ENCODE measurements at places on chromosomes 5 and 9.

DNA sequence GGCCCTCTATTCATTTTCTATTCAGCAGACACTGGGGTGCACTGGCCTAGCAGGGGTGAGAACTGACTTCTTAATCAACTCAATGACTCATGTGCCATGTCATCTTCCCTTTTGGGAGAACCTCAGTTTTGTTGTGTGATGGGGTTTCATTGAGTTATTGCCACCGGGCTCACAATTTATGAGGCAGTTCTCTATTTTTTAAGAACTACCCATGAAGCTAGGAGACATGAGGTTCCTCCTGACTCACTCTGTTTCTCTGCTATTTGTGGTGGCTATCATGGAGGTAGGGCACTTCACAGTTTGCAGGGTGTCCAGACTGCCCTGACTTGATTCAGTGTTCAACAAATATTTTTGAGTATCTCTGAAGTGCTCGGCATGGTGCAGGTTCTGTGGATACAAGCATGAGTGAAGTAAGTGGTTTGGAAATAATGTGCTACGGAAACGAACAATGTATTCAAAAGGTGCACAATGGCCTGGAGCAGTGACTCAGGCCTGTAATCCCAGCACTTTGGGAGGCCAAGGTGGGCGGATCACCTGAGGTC is 39.3 kb downstream of the SPARC start:
- DNase-seq, result no peak

DNA sequence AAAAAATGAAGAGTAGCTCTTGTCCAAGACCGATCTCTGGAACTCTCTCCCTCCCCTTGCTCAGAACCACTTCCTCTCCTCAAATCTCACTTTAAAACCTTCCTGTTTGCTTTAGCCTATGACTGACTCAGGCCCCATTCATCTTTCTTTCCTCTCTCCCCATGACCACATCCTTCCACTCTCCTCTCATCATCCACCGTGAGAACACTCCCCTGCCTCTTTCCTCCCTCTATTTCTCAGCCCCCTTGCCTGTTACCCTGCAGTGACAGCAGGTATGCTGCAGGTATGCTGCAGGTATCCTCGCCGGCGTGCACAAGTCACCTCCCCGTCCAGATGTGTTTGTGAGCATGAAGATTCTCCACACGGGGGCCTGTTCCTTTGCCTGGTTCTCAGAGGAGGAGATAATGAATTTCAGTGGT is 505.3 kb downstream of the CCDC171 start:
- DNase-seq, result no peak

- no peak for DNase-seq
These were observed 29.5 kb upstream of the OSMR start for GRCh38 chr5:38816083-38817030.

- DNase-seq, result no peak
These were observed 1326.8 kb downstream of the PTPRD start for GRCh38 chr9:9286001-9286400.

DNA sequence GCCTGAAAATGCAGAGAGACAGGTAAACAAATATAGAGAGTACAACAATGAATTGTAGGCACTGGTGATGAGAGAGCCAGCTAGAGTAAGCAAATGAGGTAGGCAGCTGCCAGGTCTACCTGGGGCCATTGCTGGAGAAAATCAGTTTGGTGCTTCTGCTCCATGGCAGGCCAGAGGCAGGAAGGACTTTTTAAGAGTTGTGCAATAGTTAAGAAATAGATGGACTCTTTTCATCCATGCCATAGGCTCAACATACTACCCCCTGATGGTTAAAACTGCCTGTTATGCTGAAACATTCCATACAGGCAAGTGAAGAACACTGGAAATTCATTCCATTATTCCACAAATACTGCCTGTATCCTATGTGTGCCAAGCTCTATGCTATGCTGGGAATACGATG is 86.5 kb upstream of the CCDC112 start:
- DNase-seq, result no peak

DNA sequence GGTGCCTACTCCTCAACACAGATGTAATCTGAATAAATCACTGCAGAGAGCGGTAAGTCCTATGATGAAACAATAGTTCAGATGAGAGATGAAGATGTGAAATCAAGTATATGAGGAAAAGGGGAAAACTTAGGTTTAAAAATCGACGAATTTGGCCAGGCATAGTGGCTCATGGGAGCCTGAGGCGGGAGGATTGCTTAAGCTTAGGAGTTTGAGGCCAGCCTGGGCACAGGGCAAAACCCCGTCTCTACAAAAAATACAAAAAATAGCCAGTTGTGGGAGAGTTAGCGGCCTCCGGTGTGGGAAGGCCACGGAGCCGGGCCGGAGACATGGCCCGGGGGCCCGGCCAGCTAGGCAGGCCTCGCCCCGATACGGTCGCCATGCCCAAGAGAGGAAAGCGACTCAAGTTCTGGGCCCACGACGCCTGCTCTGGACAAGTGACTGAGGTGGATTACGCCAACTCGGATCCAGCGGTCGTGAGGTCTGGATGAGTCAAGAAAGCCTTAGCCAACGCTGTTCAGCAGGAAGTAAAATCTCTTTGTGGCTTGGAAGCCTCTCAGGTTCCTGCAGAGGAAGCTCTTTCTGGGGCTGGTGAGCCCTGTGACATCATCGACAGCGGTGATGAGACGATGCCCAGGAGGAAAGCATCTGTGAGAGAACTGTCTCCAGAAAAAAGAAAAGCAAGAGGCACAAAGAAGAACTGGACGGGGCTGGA is 62.8 kb upstream of the SUB1 start:
- DNase-seq, result no peak

GRCh38 chr5:136907371-136907770 is 542.0 kb upstream of the TRPC7 start:
- DNase-seq, result no peak

DNA sequence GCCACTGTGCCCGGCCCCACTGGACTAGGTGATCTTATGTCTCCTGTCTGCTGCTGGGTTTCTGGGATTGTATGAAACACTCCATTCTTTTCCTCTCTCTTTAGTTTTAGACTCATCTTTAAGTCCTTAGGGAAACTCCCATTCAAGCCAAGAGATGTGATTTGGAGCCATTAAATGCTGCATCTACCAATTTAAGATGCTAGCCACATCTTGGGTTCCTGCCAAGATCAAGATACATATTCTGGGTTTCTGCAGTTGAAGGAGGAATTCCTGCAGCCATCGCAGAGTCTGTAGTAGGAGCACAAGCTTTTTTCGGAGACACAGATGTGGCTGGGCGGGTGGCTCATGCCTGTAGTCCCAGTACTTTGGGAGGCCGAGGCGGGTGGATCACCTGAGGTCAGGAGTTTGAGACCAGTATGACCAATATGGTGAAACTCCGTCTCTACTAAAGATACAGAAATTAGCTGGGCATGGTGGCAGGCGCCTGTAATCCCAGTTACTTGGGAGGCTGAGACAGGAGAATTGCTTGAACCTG is 23.2 kb downstream of the STXBP1 start:
- no peak for DNase-seq

- no peak for DNase-seq
These were observed 25.6 kb downstream of the POLR1E start for GRCh38 chr9:37511016-37512010.

DNA sequence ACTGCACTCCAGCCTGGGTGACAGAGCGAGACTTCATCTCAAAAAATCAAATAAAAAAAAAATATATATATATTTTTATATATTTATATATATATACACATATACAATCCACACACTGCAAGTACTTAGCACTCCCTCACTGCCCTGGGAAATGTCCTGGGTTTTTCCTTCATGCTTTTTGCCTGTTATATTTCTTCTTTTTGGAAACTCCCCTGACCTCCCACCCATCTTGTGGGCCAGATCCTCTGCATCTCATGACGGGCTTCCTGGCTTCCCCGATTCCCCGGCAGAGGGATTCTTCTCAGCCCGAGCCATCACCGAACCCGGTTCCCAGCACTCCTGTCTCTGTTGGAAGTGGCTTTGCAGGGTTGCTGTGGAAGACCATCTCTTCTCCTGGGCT is 39.5 kb upstream of the NCS1 start:
- DNase-seq, result no peak

- DNase-seq, result no peak
These were observed 297.8 kb downstream of the FBXL17 start for GRCh38 chr5:108084105-108084504.

DNA sequence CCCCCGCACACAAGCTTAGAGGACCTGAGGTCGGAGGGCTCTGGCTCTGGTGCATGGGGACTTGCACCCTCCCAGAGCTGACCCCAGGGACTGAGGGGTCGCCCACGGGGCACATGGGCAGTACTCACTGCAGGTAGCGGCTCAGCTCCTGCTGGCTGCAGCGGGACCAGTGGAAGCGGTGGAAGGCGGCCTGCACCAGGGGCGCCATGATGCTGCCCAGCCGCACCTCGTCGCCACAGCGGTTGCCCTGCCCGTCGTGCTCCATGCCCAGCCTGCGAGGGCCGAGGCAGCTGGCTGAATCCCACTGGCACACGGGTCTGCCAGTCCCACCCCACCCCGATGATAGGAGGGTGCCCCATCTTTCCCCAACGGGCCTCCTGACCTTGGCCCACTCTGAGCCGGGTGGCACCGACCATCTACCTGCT is 93.8 kb downstream of the ZNF354C start:
- no peak for DNase-seq

DNA sequence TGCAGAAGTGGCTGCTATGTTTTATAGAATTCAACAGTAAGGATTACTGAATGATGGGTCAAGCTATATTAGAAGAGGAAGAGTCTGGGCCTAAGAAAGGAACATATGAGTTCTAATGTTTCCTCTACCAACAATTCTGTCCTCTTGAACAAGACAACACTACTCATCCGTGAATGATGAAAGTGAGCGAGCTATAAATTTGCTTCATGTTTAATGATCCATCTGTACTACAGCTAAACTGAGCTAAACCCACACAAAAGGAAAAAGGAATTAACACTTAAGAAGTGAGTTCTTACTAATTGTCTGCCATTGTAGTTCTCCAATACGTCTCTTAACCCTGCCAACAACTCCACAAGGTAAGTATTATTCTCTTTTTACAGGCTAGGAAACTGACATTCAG is 204.4 kb downstream of the GLIS3 start:
- DNase-seq, result no peak

DNA sequence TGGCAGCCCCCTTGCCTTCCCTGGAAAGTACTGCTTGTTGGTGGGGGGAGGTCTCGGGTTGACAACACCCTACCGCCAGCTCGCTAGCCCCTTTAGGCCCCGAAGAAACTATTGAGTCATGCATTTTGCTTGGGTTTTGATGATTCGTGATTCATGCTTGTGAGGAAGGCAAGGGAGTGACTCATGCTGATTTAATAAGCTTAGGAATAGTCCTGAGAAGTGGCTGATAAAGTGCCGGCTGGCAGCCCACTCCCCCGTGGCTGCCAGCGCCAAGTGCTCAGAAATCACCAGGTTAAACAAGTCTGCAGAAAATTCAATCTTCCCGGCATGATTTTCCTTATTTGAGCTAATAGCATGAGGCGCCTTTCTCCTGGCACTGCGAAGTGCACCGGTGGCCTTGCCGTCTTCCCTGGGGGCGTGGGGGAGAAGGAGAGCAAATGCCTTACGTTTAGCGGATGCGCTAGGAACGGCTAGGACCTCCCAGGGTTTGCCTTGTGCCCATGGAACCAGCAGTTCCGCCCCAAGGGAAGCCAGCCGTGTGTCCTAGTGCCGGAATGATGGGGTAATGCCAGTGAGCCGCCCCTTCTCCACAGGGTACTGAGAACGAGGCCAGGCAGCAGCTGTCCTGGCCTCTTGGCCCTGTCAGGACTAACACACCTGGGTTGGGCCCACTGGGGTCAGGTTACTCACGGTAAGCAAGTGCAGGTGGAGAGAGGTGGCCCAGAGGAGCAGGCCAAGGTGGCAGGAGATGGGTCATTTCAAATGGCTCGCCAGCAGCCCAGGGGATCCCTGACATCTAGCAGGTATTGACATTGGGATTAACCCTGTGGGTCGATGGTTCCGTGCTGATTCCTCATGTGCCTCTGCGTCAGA is 151.9 kb downstream of the MACROH2A1 start:
- no peak for DNase-seq

DNA sequence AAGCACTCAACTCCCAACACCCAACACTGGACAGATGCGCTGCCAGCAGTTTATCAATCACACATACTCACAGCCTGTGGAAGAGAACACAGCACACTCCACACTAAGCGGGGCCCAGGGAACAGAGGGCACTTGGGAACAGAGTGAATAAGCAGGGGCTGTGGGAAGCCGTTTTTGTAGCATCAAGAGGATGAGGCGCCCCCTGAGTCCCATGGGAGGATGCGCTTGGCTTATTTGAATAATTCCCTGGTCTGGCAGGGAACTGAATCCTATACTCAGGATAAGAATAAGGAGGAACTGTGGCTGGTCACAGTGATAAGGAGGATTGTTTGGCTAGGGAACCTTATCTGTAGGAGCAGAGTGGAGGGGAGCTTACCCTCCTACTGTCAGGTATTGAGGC is 96.1 kb upstream of the DNAH5 start:
- no peak for DNase-seq

GRCh38 chr5:65961633-65962032 is 35.3 kb downstream of the ERBIN start:
- DNase-seq, result no peak

DNA sequence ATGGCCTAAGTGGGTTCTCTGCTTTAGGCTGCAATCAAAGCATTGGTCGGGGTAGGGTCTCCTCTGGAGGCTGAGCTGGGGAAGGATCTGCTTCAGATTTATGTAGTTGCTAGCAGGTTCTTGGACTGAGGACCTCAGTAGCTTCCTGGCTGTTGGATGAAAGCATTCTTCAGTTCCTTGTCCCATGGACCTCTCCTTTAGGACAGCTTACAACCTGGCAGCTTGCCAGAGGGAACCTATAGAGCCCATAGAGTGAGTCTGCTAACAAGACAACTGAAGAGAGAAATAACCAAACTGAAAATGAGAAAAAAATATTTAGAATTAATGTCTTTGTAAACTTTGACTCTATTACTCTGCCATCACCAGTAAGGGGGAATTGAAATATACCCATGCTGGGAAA is 12.4 kb downstream of the MRPS30 start:
- no peak for DNase-seq

DNA sequence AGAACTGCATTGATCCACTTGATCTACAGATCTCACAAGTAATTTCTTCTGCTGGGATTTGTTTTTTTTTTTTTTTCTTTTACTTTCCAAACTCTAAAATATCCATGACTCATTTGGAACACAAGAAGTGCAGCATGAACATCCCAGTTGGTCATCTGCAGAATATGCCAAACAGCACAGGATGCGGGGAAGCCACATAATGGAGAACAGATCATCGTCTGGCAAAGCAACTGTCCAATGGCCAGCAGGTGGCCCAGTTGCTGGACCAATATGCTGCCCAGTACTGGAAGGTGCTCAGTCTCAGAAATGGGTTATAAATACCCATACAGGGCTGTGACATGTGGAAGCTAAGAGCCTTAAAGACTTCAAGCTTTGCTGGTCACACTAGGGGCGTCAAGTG is 221.3 kb upstream of the TAS2R1 start:
- no peak for DNase-seq

- no peak for DNase-seq
These were observed 73.7 kb upstream of the PJA2 start for GRCh38 chr5:109483395-109483971.

Measured in NCI-H187 (cell line).